ENCODE measurements at places on chromosomes 1 and 21.

- no peak for DNase-seq
Measured at GRCh38 chr1:171126504-171126903, 35.8 kb downstream of the FMO3 start.

DNA sequence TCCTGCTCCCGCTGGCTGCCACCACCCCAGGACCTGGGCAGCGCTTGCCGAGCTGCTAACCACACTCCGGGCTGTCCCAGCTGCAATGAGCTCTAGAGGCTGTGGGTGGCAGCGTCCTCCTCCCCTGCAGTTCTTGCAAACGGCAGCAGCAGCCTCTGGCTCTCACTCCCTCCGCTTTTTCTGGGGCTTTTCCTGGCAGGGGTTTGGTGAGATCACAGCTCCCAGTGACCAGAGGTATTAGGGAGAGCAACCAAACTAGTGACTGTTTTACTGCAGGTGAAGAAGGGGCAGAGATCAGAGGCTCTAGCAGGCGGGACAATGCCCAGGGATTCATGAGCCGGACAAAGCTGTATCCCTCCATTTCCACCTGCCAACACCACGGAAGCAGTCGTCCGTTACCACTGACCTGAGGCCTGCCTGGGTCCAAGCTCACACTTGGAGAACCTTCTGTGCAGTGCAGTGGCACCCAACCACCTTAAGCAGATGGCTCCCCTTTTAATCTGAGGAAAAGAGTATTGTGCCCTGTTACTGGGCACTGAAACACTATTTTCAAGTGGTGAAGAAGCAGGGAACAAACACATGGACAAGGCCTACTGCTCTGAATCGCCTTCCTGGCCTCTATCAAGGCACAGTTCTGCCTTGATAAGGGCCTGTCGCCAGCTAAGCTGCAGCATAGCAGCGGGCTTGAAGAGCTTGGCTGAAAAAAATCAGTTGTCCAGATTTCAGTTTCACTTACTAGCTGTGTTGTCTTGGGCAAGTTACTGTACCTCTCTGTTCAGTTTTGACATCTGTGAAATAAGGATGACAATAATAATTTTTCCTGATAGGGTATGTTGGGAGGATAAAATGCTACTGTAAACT lies at the start of gene F5:
F5 (minus strand) TSS at position 87 of the 861 bp plus-strand sequence. CDS start 95 bp downstream, outside the sequence.
- peak; percentile 78 for DNase-seq

DNA sequence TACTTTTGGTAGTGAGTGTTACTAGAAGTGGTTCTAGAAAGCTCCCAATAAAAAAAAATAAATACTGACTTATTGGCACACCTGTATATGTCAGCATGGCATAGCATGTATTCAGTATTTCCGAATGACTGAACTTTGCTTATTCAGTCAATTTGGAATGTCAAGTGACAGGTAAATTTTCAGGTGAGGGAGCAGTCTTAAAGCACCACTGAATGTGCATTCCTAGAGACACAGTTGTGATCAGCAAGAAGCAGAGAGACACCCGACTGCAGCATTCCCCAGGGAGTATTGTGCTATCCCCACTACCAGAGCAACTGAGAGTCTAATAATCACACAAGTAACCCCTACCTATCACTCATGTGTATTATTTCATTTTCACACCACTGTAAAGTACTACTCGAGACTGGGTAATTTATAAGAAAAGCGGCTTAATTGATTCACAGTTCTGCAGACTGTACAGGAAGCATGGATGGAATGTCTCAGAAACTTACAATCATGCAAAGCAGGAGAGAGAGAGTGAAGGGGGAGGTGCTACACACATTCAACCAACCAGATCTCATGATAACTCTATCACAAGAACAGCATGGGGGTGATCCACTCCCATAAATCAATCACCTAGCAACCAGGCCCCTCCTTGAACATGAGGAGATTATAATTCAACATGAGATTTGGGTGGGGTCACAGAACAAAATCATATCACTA lies 201.5 kb downstream of the TBX15 start:
- no peak for DNase-seq

DNA sequence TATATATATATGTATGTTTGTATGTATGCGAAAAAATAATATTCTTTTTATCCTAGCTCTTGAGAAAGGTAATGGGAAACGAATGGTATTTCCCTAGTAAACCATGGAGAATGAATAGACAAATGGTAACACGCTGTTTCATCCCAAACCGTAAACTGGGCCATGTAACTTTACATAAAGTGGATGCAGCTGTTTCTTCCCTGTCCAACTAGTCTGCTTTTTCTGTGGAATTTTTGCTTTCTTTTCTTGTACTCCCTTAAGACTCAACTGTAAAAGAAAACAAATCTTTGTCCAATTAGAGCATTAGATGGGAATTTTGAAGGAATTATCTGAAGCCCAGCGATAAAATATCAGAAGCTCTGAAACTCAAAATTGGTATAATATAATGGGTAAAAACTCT lies 198.1 kb downstream of the NFIA start:
- no peak for DNase-seq

DNA sequence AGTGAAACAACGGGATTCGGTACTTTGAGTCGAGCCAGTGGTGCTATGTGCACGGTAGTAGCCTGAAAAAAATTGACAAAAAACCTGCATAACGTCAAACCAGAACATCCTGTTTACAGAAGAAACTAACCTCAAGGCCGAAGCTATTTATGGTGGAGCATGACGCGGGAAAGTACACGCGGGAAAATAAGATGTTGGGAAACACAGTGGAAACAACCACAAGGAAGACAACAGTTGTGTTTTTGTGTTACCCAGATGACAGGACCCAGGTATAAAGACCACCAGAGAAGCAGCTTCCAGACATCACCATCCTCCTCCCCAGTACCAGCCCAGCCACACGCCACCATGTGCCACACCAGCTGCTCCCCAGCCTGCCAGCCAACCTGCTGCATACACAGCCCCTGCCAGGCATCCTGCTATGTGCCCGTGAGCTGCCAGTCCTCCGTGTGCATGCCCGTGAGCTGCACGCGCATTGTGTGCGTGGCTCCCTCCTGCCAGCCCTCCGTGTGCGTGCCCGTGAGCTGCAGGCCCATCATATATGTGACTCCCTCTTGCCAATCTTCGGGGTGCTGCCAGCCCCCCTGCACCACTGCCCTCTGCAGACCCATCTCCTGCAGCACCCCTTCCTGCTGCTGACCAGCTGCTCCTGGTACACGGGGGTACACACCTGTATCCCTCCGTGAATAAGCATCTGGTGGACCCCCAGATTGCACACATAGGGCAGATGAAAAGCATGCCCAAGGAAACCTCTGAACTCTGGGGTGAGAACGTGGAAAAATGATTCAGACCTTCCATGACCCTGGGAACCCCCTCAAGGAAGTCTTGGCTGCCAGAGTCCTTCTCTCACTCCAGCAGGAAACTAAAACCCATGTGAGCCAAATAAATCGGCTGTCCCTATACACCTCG lies at the start of gene KRTAP12-3:
KRTAP12-3 (plus strand) TSS at position 298 of the 906 bp plus-strand sequence; CDS start at position 346, 48 bp downstream.
- peak; percentile 73 for DNase-seq

DNA sequence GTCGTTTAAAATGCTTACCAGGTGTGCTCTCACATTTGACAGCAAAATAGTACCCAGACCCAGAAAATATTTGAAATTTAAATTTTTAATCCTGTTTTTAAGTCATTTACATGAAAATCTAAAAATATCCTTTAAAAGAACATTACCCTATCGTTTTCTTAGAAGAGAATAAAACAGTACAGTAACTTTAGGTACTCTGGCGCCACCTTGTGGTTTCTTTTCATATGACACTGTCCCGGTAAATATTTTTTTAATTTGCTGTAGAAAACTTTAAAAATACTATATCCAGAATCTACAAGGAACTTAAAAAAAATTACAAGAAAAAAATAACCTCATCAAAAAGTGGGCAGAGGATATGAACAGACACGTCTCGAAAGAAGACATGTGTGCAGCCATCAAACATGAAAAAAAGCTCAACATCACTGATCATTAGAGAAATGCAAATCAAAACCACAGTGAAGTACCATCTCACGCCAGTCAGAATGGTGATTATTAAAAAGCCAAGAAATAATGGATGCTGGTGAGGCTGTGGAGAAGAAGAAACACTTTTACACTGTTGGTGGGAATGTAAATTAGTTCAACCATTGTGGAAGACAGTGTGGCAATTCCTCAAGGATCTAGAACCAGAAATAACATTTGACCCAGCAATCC lies 129.2 kb downstream of the RGS21 start:
- peak; percentile 61 for DNase-seq

- no peak for DNase-seq
Measured at GRCh38 chr1:171884475-171884874, 43.2 kb downstream of the DNM3 start.

- no peak for DNase-seq
Measured at GRCh38 chr1:158356616-158357015, 2.9 kb downstream of the CD1E start.

GRCh38 chr1:147807405-147807804 lies 47.0 kb upstream of the GJA5 start:
- DNase-seq: no peak

- no peak for DNase-seq
Measured at GRCh38 chr1:171256940-171257606, 8.8 kb downstream of the FMO1 start.

GRCh38 chr1:79044974-79045650 lies 38.6 kb upstream of the ADGRL4 start:
- no peak for DNase-seq

DNA sequence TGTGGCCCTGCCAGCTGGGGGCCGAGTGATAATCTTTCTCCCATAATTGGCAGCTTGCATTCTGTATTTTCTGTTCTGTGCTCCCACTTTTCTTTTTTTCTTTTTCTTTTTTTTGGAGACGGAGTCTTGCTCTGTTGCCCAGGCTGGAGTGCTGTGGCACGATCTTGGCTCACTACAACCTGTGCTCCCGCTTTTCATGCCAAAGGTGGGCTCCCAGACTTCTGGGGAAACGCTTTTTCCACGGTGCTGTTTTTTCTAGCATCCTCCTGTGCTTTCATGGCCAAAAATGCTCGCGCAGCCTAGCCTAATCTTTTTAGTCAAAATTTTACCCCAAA lies 585 bp upstream of the AHCTF1 start:
- no peak for DNase-seq

DNA sequence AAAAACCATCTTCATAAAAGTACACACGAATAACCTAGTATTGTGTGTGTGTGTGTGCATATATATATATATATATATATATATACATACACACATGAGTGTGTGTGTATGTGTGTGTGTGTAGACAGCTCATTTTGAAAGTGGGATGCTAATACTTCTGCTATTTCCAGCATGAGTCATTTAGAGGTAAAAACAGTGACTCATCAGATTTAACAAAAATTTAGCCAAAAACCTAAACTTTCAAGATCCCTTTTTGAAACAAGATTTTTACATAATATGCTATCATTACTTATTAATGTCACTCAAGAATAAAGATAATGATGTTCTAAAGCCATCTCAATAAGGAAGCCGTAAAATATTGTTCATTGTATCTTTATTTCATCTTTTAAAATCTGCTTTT lies 35.6 kb upstream of the ADGRL4 start:
- DNase-seq: no peak

DNA sequence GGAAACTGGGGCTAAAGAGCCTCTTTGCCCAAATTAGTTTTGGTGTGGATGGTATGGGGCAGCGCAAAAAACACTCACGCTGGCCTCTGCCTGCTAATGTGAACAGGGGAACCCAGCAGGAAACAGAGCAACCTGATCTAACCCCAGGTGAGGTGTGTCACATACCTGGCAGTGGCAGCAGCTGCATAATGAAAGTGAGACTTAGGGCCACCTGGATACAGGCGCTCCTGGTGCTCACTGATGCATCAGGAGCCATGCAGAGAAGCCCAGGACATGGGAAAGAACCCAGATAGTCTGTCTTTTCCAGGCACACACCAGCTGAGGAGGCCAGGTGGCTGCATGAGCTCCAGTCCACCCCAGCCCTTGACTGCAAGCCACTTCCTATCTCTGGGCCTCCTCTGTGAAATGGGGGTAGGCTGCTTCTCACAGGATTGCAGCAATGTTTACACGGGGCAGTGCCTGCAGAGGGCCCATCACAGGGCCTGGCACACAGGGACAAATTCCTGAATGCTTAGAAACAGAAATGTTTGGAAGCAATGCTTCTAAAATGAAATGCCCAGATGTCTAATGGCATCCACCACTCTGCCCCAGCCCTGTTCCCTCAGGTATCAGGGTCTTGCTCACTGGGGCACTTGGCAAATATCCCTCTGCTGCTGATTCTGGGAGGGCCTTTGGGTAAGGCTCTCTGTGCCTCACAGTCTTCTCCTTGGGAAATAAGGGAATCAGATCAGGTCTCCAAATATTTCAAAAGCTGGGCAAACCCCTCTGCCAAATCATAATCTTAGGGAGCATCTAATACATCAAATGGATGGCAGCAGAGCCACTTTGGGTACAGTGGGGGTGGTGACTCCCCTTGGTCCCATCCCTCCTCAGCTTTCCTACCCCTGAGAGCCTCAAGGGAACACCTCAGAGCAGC lies 19.9 kb downstream of the DHCR24 start:
- DNase-seq: no peak

DNA sequence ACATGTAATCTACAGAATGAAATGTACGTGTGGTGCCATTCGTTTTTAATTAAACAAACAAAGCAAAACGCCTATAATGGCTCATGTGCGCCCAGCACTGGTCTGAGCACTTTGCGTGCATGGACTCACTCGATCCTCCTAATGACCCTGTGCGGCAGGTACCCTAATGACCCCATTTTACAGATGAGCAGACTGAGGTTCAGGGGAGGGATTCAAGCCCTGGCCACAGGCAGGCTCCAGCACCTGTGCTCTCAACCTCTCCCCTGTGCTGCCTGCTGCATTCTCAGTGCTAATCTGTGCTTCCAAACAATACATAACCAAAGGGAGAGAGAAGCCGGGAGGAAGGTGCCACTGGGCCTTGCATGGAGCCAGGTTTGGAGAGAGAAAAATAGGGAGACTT lies 124.2 kb upstream of the ZBTB40 start:
- no peak for DNase-seq

GRCh38 chr21:44892095-44892494 lies 18.6 kb upstream of the PTTG1IP start:
- no peak for DNase-seq

DNA sequence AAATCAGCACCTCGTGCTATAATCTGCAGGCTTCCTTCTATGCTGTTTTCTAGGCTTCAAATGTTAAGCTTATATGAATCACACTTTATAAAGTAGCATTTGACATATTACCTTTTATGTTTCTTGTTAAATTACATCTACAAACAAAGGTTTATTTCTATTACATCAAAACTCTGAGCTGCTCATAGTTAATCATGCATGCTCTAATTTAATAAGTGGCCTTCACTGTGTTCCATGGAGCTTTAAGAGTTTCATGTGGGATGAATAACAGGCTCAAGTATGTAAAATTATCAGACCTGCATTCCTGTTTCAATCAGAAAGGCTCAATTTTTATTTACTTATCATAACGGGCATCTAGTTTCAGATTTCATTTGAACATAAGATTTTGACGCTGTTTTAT lies 13.0 kb downstream of the SLC19A2 start:
- no peak for DNase-seq

- DNase-seq: no peak
Measured at GRCh38 chr1:178450871-178451270, 45.9 kb downstream of the CLEC20A start.
